Transverse colon (tissue), 4 donors: ENCODE measurements at places on chromosomes 7 and 10. TPM values are rescaled to one million over a fixed set of nuclear protein-coding genes. Genes with fewer than 3 reads are reported as not detected.

Gene ATRNL1
- 13.5 TPM for total RNA-seq

Gene CPA2
- not detected for total RNA-seq

Gene SLC18A2
- total RNA-seq = not detected

Gene TMEM236
- 16.9 TPM for total RNA-seq

DNA sequence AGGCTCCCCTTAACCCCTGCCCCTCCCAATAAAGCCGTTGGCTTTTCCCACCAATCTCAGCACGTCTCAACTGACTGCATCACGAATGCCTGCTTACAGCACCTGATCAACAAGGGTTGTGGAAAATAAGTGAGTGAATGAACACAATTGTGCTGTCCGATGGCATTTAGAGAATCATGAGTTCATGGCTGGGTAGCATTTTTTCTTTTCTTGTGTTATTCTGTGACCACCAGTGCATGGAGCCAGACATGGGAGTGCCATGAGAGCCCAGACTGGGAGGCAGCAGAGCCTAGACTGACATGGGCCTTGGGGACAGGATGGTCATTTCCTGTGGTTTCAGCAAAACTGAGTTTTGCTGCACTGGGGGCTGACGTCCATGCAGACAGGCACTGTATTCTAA, 254.1 kb upstream of the IGFBP3 start:
- H3K27me3 ChIP-seq = no peaks in the 10 kb centered on the region
- DNase-seq = no peak
- H3K4me3 ChIP-seq = no peak overlapping the region
- no peaks in the 10 kb centered on the region for H3K36me3 ChIP-seq
- no peak overlapping the region for H3K27ac ChIP-seq
- H3K4me1 ChIP-seq = no peaks in the 10 kb centered on the region

DNA sequence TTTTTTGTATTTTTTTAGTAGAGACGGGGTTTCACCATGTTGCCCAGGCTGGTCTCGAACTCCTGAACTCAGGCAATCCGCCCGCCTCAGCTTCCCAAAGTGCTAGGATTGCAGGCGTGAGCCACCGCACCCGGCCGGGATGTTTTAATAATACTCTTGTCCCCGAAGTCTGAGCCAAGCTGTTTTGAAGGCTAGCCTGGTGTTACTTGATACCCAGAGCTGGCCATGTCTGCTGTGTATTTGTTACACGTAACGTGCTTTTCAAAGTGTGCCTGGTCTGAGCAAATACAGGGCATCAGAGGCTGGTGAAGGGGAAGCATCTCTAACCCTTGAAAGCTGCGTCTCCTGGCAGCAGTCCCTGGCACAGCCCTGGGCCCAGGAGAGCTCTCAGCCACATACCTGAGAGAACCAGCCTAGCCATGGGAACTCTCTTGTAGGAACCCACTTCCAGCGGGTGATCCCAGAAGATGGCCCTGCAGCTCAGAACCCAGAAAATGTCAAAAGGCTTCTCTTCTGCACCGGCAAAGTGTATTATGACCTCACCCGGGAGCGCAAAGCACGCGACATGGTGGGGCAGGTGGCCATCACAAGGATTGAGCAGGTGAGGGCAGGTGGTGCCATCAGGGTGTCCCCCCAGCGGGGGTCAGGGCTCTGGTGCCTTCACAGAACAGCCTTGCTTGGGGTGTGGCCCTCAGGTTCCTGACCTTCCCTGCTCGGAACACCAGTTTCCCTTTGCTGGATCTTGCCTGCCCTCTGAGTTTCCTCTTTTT, 41.7 kb upstream of the ZMIZ2 start:
- H3K27ac ChIP-seq = no peak overlapping the region
- no peak for DNase-seq
- no peaks in the 10 kb centered on the region for H3K4me1 ChIP-seq
- no peaks in the 10 kb centered on the region for H3K27me3 ChIP-seq

DNA sequence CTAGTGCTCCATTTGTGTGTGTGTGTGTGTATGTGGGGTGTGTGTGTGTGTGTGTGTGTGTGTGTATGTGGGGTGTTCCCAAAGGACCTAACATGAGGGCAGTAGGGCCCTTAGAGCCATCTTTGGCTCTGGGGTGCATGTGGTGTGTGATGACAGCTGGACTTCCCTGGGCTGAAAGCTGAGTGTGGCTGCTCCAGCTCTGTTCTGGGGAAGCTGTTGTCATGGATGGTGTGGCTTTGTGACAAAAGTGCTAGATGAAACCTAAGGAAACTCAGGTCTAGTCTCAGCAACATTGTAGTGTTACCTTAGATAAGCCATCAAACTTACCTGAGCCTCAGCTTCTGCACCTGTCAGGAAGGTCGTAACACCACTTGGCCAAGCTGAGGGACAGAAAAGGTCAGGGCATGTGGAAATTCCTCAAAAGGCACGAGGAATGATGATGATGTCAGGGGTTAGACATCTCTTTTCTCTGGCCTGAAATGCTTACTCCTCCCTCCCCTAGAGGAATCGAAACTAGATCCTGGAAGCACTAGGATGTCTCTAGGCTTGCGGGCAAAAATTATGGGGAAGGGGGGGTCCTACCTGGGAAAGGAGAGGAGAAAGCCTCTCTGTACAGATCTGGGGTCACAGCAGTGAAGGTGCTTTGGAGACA, 115.4 kb downstream of the RPS24 start:
- no peak for DNase-seq
- no peaks in the 10 kb centered on the region for H3K4me1 ChIP-seq
- H3K4me3 ChIP-seq = no peak overlapping the region
- no peaks in the 10 kb centered on the region for H3K36me3 ChIP-seq

DNA sequence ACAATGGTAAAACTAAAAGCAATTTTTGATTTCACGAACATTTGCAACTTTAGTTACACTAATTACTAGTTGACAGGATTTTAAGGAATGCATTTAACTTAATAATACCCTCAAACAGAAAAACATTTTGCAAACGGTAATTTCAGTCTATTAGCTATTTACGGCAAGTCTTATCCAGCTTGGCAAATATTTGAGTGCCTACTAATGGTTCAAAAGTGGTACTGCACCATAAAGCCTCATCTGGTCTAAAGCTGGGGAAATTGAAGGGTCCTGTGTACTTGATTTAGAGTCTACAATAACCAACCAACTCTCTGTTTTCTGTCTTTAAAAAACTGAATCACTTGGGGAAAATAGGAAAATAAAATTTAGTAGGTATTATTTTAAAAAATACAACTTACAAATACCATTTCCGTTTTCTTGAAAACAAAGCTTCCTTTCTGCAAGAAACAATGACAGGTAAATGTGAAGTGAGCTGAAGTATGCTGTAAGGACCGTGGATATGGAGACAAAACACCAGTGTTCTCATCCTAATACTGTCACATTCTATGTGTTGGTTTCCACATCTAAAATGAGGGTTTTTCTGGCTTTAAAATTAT, 142.3 kb downstream of the VPS50 start:
- no peaks in the 10 kb centered on the region for H3K36me3 ChIP-seq
- no peak overlapping the region for H3K4me3 ChIP-seq
- no peak for DNase-seq
- no peak overlapping the region for H3K27ac ChIP-seq
- H3K4me1 ChIP-seq = no peaks in the 10 kb centered on the region

DNA sequence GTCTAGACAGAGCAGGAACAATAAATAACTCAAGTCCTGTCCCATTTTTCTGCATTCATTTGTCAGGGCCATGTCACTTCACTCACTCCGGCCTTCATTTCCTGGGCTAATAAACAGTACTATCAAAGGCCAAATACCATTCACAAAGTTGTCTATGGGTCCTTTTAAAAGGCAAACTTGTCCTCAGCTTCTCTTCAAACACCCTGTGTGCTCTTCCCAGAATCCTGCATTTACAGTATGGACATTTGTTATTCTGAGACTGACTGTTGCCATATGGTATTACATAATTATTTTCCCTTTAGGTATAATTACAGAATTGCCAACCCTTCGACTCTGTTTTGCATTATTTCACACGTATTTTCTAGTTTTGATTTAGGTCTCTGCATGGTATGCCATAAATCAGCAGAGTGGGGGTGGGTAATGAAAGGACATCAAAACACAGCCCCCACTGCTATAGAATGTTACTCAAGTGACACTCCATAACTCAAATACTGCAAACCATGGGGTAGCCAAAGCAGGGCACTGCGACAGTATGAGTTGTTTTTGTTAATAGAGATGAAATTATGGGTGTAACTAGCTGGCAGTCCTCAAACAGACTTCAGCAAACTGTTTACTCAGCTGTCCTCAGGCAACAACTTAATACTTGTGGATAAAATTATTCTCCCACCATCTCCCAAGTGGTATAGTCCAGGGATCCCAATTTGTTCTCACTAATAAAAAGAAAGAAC, 183.7 kb downstream of the TRIL start:
- H3K4me1 ChIP-seq = peaks cover 33% of the 10 kb centered on the region
- H3K4me3 ChIP-seq = no peak overlapping the region
- DNase-seq = no peak
- no peaks in the 10 kb centered on the region for H3K36me3 ChIP-seq
- no peaks in the 10 kb centered on the region for H3K27me3 ChIP-seq
- peak overlapping the region; percentile 30 for H3K27ac ChIP-seq

- H3K36me3 ChIP-seq = no peaks in the 10 kb centered on the region
- peaks cover 2% of the 10 kb centered on the region for H3K27me3 ChIP-seq
- no peaks in the 10 kb centered on the region for H3K4me1 ChIP-seq
- DNase-seq = no peak
Measured at GRCh38 chr10:128570319-128570995, 444.2 kb upstream of the MKI67 start.

- peaks cover 16% of the 10 kb centered on the region for H3K27me3 ChIP-seq
- peak overlapping the region; percentile 58 for H3K27ac ChIP-seq
- peak; percentile 56 for DNase-seq
- H3K36me3 ChIP-seq = no peaks in the 10 kb centered on the region
- H3K4me1 ChIP-seq = peaks cover 20% of the 10 kb centered on the region
Measured at GRCh38 chr7:159030490-159031134, 114.1 kb downstream of the VIPR2 start.

DNA sequence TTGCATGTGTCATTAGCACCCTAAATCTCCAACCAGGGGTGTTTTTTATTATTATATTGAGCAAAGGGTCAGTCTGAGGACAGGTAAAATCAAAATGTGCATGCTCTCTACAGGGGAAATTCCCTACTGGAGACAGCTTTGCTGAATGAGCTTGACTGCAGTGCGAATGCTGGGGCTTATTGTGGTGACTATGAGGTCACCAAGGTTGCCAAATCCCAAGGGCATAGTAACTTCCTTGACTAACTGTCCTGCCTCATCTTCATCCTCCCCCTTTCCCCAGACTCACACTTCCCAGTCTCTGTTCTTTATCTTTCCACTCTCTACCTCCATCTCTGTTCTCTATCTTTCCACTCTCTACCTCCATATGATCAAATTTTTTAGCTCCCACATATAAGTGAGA, 22.9 kb upstream of the AOC1 start:
- no peak overlapping the region for H3K27ac ChIP-seq
- H3K4me1 ChIP-seq = peaks cover 31% of the 10 kb centered on the region
- H3K4me3 ChIP-seq = no peak overlapping the region
- H3K27me3 ChIP-seq = no peaks in the 10 kb centered on the region
- DNase-seq = no peak
